ENCODE measurements at places on chromosomes 7 and 10.

DNA sequence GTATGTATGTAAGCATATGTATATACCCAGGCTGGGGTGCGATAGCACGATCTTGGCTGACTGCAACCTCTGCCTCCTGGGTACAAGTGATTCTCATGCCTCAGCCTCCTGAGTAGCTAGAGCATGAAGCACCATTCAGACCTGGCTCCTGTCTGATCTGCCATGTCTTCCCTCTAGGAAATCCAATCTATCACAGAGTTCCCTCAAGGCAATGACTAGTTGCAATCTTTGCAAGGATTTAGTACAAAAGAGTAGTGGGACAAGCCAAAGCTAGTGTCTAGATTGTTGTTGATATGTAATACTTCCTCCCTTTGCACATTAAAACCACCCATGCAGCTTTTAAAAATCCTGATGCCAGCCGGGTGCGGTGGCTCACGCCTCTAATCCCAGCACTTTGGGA is 60.5 kb upstream of the PRKAR2B start:
- no peak for DNase-seq

DNA sequence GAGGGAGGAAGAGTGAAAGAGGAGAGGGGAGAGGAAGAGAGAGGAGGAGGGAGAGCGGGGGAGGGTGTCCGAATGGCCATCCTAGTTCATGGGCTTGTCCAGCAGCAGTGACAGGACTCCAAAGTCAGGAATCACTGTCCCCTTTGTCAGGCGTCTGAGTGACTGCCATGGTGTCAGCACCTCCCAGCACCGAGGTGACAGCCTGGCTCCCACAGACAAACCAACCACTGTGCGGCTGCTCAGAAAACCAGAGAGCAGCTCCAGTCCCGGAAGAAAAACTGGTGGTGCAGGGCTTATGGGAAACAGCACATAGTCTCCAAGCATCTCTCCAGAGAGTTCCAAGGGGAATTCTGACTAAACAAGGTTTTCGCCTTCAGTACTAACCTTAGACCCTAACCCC is 18.9 kb upstream of the FGFR2 start:
- DNase-seq: no peak

- no peak for DNase-seq
These were observed 112.6 kb downstream of the RNF32 start for GRCh38 chr7:156753229-156753560.

GRCh38 chr10:32002531-32002930 is 53.7 kb downstream of the KIF5B start:
- no peak for DNase-seq

DNA sequence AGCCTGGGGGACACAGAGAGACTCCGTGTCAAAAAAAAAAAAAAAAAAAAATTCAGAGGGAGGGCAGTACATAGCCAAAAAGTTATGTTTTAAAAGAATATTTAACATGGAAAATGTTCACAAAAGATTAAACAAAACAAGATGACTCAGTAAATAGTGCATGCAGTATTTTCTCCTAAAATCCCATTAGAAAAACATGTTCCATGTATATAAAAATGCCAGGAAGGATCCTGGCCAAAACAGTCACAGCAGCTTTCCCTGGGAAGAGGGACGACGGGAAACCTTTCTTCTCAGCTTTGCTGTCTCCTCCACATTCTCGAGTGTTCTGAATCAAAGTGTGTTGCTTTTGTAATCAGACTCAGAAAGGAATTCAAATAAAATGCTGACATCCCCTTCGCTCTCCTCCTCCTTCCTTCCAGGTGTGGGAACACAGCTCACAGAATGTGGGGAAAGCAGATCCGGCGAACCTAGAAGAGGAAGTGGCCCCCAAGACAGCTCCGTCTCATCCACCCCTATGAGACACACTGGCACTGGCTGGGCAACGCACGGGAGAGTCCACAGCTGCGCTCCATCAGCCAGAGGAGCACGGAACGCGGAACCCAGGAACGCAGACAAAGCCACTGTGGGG is 139.4 kb downstream of the MAD1L1 start:
- no peak for DNase-seq

- no peak for DNase-seq
These were observed 50.6 kb upstream of the STEAP4 start for GRCh38 chr7:88357294-88357693.

- no peak for DNase-seq
These were observed 195.0 kb upstream of the STK17A start for GRCh38 chr7:43387932-43388331.

GRCh38 chr10:43857206-43857930 is 208.7 kb upstream of the ZNF32 start:
- DNase-seq: no peak

GRCh38 chr7:97269741-97270140 is 152.2 kb downstream of the SDHAF3 start:
- no peak for DNase-seq

DNA sequence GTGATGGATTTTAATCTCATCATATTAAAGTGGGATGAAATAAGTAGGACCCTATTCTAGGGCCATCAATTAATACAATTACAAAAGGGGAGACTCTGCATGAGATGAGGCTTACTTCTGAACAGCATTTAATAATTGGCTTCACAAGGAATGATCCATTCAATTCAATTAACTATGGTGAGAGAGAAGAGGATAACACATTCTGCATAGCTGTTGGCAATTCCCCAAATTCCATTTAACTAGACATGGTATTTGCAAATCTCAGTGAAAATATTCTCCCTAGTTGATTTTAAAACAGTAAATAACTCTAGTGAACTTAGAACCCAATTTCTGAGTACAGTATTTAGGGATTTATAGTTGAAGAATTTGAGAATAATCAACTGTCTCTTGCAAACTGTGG is 145.3 kb downstream of the NOC3L start:
- DNase-seq: no peak

GRCh38 chr10:116848944-116849247 is 403 bp upstream of the ENO4 start:
- no peak for DNase-seq

DNA sequence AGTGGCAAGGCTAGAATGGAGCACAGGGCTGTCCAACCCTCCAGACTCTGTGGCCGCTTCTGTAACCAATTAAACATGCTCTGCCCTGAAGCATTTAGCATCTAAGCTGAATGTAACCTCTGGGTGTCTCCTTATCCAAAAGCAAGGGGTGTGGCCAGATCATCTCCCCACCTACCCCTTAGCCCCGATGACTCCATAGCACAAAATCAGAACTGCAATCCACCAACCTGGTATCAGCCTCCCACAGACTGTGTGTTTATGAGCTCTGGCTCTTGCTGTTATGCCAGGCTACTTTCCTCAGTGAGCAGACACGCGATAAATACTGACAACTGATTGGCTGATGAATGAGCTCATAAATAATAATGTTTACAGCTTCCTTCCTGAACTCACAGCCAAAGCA is 3.2 kb downstream of the FRMD4A start:
- no peak for DNase-seq

- DNase-seq: no peak
These were observed 132.6 kb downstream of the GNAT3 start for GRCh38 chr7:80379034-80379982.

DNA sequence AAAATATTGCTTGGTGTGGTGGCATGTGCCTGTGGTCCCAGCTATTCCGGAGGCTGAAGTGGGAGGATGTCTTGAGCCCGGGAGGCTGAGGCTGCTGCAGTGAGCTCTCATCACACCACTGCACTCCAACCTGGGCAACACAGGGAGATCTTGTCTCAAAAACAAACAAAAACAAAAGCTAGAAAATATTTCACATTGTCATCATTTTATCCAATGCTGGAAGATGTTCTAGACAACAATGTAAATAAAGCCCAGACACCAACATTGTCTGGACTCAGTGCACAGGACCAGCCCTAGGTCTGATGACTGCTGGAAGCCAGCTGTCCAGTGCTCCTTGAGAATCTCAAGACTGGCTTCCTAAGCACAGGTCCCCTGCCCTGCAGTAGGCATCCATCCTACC is 13.5 kb downstream of the SEPHS1 start:
- no peak for DNase-seq

DNA sequence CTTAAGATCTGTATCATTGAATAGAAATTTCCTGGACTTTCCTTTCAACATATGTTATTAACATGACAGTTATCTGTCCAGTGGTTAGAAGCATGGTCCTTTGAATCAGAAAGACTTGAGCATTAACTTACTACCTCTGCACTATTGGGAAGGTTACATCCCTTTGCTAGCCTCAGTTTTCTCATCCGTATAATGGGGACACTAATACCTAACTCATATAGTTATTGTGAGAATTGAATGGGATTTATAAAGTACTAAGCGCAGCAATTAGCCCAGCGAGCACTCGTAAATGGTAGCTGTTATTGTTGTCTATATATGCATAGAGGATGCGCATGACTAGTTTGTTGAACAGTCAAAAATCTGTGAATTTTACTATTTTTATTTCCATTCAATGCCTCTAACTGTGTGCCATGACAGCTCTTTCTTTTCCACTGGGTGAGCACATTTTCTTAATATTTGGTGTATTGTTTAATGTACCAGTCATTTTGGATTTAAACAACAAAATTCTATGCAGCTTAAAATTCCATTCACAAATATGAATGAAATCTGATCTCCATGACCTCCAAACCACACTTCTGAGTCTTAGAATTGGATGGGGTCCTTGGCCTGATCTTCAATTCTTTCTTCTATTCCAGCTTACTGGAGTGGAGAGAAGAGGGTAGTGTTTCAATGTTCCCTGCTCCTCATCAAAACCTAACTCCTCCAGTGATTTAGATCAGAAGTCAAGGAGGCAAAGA is 65.0 kb downstream of the CACNB2 start:
- no peak for DNase-seq

- no peak for DNase-seq
These were observed 161.6 kb upstream of the MKLN1 start for GRCh38 chr7:131166066-131166465.

GRCh38 chr7:107538001-107538400 is 25.7 kb downstream of the COG5 start:
- no peak for DNase-seq

- no peak for DNase-seq
These were observed 210.2 kb upstream of the ADARB2 start for GRCh38 chr10:1947464-1948003.

- no peak for DNase-seq
These were observed 114.0 kb upstream of the TCF7L2 start for GRCh38 chr10:112835944-112836451.

DNA sequence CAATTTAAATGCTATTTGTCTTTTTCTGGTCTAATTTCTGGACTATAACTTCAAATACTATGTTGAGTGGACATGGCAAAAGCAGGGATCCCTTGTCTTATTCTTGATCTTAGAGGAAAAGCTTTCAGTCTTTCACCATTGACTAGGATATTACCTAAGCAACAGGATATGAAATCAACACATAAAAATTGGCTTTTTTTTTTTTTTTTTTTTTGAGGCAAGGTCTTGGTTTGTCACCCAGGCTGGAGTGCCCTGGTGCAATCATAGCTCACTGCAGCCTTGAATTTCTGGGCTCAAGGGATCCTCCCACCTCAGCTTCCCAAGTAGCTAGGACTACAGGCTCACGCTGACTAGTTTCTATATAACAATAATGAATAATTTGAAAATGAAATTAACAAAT is 90.8 kb downstream of the JMJD1C start:
- no peak for DNase-seq

GRCh38 chr10:112442063-112442462 is 4.7 kb downstream of the ZDHHC6 start:
- no peak for DNase-seq

DNA sequence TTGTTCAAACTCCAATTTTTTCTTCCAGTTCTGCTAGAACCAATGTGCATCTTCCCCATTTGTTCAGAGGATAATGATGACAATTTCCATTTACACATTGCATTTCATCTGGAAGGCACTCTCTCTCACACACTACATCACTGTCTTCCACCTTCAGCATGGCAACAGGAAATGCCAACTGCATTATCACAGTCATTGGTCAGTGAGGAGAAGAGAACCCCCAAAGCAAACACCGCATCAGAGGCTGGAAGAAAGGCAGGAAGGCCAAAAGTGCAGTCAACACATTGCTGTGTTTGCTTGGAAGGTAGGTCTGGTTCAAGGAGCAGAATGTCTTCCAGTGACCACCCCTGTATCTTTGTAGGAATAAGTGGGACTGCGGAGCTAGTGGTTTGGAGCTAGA is 192.2 kb upstream of the RHOBTB1 start:
- no peak for DNase-seq
